ENCODE measurements at places on chromosomes 1 and 21. TPM values are rescaled to one million over a fixed set of nuclear protein-coding genes. Genes with fewer than 3 reads are reported as not detected.

LIN28A gene
- not detected for total RNA-seq

GRIK1 gene
- not detected for total RNA-seq

IGSF5 gene
- not detected for total RNA-seq

- no peak for DNase-seq
- H3K36me3 ChIP-seq: no peaks in the 10 kb centered on the region
- no peaks in the 10 kb centered on the region for H3K27me3 ChIP-seq
- no peaks in the 10 kb centered on the region for H3K4me1 ChIP-seq
- no peak overlapping the region for H3K27ac ChIP-seq
Observed at GRCh38 chr1:92424381-92424780, 62.3 kb downstream of the GFI1 start.
